ENCODE measurements at places on chromosomes 5 and 9.

DNA sequence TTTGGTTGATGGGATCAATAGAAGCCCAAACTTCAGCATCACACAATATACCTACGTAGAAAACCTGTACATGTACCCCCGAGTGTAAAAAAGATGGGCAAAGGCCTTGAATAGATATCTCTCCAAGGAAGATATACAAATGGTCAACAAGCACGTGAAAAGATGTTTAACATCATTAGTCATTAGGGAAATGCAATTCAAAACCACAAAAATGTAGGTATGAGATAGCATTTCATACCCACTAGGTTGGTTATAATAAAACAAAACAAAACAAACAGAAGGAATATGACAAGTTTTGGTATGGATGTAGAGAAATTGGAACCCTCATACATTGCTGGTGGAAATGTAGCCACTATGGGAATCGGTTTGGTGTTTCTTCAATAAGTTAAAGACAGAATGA lies 33.1 kb upstream of the PPARGC1B start:
- DNase-seq, result no peak

DNA sequence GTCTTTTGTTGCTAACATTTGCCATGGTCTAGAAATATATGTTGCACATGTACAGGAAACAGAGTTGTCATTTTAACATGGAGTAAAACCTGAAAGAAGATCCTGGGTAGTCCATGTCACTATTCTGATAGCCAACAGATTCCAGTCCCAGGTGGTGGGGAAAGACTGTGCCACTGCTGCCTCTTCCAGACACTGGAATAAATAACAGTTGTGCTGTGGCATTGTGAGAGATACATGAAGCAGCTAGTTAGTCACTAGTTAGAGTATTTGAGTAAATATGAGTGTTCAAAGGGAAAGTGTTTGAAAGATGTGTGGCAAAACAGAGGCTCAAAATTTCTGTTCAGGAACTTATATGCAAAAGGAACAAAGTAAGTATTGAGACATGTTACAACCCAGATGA lies 1408.3 kb downstream of the EFNA5 start:
- no peak for DNase-seq

DNA sequence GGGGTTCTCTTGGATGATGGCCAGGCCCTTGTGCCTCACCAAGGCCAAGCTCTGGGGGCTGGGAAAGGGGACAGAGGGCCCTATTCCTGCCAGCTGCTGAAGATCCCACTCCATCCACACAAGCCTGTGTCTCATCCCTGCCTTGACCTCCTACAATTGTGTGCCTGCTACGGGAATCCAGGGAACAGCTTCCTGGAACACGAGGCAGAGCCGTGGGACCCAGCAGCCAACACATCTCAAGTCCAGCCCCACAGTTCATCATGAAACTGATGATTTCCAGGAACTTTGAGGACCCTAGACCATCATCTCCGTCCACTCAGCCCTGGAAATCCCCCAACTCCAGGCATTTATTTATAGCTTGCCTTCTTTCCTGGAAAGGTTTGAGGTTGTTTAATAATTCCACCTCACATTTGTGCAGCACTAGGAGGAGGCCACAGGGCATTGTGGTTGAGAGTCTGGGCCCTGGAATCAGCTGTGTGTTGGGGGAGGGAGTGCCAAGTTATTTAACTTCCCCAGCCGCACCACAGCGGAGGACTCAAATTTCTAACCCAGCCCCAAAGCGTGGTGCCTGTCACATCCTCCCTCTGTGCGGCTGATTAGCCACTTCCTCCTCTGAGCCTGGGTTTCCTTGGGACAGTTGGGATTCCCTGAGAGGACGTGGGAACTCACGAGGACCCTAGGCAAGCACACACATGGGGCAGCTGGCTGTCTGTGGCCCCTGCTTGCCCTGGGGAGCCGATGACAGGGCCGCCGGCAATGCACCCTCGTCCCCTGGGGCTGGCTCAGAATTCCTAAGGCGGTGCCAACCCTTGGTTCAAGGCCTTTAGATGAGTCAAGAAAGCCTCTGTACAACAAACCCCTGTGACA lies 58.2 kb upstream of the GGTA1 start:
- DNase-seq, result no peak

DNA sequence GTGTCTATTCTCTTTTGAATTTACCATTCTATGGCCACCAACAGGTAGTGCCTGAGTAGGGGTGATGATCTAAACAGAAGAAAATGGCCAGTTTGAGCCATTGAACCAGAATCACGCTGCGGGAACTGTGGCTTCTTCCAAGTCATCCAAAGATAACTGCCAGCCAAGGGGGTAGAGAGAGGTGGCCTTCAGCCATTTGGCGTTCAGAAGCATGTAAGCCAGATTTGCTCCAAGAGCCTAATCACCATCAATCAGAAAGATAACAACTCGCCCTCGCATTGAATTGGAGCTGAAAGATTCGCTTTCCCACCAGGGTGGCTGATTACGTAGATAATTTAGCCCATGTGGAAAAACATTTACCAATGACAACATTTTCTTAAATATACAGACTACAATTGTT lies 1302.7 kb upstream of the DMAC1 start:
- DNase-seq, result no peak

DNA sequence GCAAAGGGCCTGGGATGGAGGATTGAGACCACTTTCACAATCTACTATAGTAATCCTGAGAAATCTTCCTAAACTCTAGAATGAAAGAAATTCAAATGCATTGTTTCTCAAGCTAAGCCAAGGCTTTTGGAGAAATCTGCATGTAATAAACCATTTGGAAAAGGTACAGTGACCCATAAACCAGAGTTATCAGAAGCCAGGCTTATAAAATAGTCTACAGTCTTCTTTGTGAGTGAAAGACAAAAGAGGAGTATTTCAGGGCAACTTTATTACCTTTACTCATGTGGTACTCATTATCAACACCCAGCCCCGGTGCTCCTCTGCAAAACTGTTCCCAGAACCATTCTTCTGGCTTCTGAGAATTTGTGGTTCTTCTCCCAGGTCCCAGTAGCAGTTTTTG lies 87.0 kb downstream of the GALNT10 start:
- no peak for DNase-seq

Data from T follicular helper cell (primary cell).